Heart left ventricle (tissue), 16 donors: ENCODE measurements at places on chromosomes 16 and 17.
A peak's percentile ranks its signal among the peaks of the same experiment; 100 is the strongest.

DNA sequence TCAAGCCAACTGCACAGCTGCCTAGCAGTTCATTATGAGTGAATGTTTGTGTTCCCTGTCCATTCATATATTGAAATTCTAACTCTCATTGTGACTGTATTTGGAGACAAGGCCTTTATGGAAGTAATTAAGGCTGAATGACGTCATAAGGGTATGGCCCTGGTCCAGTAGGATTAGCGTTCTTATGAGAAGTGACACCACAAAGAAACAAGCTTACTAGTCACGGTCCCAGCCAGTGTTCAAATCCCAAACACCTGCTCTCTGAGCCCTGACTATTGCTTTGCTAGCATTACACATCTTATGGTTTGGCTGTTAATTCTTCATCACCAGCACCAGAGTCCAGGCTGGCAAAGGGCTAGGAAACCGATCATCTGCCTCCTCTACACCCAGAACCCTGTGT lies 2.2 kb downstream of the ZNF668 start:
- no peak for DNase-seq

DNA sequence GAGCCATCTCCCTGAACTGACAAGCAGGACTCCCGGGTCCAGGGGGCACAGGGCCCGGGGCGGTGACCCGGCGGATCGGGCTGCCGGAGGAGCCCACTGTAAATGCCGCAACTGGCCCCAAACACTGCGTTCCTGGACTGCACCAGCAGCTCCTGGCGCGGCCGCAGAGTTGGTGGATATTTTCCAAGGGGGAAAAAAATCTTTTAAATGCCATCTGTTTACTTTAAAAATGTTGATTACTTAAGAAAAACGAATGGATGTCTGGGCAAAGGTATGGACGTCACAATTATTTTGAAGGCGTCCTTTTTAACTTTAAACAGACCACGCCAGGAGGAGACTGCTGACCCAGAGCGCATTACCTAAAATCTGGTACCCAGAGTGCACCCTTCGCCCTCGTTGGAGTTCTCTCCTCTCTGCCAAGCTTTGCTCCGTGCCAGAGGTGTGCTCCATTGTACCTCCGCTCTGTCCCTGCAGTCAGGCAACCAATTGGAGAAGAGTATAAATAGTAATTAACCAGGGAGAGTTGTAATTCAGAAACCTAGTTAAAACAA lies 3.4 kb downstream of the HS3ST3B1 start:
- no peak for DNase-seq

DNA sequence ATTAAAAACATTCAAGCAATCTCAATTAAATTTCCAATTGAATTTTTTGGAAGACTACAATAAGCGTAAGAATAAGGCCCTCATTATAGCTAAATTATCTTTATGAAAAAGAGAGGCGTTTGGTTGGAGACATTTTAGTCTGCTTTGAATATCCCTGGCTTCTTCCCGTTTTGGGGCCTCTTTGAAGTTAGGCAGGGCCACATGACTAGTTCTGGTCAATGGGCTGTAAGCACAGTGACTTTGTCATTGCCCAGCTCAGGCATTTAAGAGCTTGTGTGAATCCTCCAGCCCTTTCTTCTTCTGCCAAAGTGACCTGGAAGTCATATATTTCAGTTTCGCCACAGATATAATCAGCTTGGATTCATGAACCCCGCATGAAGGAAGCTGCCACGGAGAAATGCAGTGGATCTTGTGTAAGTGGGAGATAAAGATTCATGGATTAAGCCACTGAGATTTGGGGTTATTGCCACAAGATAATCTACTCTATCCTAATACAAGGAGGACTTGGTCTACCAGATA lies 21.7 kb upstream of the UBTF start:
- no peak for DNase-seq

- DNase-seq = no peak
Measured at GRCh38 chr16:19008245-19009169, 24.8 kb downstream of the TMC7 start.

- DNase-seq = no peak
Measured at GRCh38 chr17:76233588-76234353, 6.5 kb downstream of the RNF157 start.

GRCh38 chr17:320139-320538 lies 32.5 kb downstream of the RPH3AL start:
- no peak for DNase-seq

DNA sequence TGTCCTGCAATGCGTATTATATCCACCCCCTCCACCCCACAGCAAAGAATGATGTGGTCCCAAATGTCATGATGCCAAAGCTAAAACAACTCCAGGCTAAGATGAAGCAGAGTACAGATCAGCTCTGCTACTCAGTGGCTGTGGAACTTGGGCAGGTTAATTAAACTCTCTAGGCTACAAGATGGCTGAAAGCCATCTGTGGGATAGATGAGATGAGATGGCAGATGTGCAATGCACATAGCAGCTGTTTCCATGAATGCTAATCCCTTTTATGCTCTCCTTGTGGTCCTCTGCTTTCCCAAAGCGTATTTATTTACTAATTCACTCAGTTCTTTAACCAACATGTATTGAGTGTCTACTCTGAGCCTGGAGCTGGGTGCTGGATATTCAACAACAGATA lies 114.4 kb downstream of the GRIN2A start:
- no peak for DNase-seq

DNA sequence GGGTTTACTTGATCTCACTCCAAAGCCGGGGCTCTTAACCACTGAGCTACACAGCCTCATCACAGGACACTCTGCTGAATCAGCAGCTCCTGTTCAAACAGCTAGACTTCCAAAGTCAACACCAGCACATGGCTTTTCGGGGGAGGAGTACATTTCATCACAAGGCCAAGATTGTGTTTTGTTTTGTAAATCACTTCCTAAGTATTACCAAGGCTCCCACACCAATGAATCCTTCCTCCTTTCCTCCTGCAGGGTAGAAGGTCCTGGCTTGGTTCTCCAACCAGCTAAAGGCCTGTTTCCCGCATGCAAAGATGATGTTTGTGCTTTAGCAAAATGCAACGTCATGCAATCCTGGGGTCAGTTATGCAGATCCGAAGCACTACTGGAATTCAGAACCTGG lies 152.5 kb downstream of the XYLT1 start:
- DNase-seq = no peak

- DNase-seq = no peak
Measured at GRCh38 chr16:66120656-66121055, 245.8 kb upstream of the CDH5 start.

DNA sequence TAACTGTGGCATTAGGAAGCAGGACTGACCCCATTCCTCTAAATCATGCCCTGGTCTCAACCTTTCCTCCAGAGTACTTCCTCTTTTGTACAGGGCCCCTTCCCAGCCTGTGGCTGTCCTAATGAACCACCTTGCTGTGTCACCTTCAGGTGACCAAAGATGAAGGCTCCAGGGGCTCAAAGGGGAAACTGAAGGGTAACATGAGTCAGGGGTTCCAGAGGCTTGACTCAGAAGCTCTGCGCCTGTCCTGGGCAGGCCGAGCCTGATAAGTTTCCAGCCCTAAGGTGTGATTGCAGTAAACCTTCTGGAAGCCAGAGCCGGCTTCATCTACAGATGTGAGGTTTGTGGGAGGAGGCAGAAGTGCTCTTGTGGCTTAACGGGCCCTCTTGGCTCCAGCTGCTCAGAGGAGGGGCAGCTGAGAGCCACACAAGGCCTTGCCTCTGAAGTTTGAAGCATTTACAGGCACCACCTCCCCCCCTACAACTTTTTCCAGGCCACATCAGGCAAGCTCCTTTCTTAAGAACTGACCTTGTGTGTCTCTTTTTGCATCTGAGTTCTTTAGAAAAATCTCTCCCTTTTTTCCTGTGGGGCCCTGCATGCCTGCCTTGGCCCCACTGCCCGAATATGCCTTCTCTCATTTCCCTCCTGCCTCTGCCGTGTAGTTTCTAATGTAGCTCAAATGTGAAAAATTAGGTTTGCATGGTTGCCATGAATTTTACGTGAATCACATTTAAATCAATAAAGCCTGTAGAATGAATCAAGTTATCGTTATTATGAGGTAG lies 149.9 kb downstream of the CLEC16A start:
- no peak for DNase-seq

GRCh38 chr16:29678691-29679267 lies at the start of gene QPRT:
Gene QPRT (plus strand): TSS chr16:29679180. CDS start chr16:29679198, 18 bp downstream.
- peak; percentile 48 for DNase-seq

- DNase-seq = no peak
Measured at GRCh38 chr16:48498769-48499631, 111.0 kb downstream of the N4BP1 start.

DNA sequence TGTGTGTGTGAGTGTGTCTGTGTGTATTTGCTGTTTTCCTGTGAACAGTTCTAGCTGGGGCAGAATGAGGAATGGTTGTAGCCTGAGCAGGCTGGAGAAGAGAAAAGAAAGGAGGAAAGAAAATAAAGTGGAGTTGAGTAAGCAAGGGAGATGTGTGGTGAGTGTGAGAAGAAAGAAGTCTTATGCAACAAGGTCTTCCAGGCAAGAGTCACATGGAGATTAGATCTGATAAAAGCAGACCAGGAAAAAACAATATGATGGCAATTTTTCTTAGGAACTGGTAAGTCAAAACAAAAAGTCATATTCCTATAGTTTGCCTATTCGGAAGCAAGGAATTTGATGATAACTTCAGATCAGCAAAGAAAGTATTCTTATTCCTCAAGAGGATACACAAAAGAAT lies 125.0 kb downstream of the HS3ST3A1 start:
- no peak for DNase-seq

DNA sequence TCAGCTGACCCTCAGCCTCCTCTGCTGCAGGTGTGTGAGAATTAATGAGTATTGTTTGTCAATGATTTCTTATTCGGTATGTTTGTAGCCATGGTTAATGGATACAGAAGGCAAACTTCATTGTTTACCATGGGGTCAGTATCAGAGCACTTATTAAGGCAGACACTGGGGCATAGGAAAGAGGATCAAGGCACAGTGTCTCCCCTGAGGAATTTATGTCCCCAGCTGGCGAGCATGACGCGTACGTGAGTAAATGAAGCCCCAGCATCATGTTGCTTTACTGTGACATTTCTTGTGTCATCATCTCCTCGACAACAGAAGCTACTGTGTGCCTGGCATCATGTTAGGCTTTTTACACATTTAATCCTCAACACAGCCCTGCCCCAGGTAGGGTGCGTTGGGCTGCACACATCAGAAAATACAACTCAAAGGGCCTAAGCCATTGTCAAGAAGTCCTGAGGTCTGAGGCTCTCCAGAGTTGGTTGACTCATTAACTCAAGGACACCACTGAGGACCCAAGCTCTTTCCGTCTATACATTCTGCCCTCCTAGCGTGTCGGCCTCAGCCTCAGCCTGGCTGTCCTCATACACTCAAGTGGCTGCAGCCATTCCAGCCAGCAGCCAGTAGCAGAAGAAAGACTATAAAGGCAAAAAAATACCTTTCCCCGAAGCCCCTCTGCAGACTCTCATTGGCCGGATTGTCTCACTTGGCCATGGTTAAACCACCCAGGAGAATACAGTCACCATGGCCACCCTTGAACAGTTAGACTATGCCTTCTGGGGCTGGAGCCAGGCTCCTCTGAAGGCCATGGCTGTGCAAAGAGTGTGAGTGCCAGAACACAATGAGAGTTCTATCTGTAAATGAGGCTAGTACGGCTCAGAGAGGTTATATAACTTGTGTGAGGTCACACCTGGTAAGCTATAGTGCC lies 13.9 kb upstream of the ZCCHC14 start:
- DNase-seq = no peak

GRCh38 chr17:2388683-2389055 lies 12.2 kb downstream of the MNT start:
- DNase-seq = peak; percentile 36

DNA sequence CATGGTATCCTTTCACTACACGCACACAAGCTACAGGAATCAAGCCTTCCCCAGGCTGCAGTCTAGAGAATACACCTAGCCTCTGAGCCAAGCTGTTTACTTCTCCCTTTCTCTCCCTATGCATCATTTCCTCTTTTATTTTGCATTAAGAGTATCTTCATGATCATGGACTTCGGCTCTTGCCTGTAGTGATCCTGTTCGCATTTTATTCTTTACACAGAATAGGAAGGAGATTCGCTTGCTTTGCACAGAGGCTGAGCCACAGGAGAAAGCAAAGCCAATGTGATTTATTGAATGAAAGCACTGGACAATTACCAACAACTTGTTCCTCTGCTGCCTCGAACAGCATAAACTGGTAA lies 172.7 kb downstream of the ANKFN1 start:
- DNase-seq = no peak

DNA sequence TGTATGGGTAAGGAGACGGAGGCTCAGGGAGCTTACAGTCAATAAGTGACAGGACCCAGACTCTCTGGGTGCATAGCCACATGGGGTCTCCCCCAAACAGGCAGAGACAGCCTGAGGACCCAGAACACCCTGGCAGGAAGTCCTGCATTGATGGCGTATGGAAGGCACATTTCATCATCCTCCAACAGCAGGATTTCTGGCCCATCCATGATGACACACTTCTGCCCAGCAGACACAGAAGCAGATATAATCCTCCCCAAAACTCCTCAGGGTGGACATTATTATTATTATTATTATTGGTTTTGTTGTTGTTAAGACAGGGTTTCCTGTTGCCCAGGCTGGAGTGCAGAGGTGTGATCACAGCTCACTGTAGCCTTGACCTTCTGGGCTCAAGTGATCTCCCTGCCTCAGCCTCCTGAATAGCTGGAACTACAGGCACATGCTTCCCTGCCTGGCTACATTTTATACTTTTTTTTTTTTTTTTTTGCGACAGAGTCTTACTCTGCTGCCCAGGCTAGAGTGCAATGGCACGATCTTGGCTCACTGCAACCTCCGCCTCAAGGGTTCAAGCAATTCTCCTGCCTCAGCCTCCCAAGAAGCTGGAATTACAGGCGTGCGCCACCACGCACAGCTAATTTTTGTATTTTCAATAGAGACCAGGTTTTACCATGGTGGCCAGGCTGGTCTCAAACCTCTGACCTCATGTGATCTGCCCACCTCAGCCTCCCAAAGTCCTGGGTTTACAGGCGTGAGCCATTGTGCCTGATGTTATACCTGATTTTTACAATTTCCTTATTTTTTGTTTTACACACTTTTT lies 6.8 kb upstream of the HROB start:
- no peak for DNase-seq

DNA sequence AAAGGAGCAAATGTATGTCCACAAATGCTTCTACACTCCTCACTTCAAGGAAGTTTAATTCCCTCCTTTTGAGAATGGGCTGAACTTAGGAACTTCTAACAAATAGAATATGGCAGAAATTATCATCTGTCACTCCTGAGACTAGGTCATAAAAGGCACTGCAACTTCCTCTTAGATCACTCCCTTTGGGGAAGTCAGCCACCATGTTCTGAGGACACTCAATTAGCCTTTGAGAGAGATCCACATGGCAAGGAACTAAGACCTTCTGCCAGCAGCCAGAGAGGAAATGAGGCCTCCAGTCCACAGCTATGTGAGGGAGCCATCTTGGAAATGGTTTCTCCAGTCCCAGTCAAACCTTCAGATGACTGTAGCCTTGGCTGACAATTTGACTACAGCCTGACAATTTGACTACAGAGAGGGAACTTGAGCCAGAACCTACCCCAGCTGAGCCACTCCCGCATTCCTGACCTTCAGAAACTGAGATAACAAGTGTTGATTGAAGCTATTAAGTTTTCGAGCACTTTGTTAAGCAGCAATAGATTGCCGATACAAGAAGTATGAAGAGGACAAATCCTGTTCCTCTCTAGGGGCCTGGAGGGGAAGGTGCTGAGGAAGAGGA lies 113.4 kb upstream of the SEC14L1 start:
- DNase-seq = no peak
